ENCODE measurements at places on chromosomes 2 and 18. TPM values are rescaled to one million over a fixed set of nuclear protein-coding genes. Genes with fewer than 3 reads are reported as not detected.
A peak's percentile ranks its signal among the peaks of the same experiment; 100 is the strongest.

GRCh38 chr2:129623783-129624182, 355.7 kb upstream of the RAB6C start:
- no peaks in the 10 kb centered on the region for H3K4me1 ChIP-seq
- no peak overlapping the region for H3K4me3 ChIP-seq
- no peak for DNase-seq
- no peaks in the 10 kb centered on the region for H3K36me3 ChIP-seq
- H3K27me3 ChIP-seq = peaks cover 22% of the 10 kb centered on the region

GRCh38 chr2:85275984-85276540, 51.7 kb downstream of the TGOLN2 start:
- no peak overlapping the region for H3K4me3 ChIP-seq
- peak overlapping the region; percentile 38 for H3K27ac ChIP-seq
- no peak for DNase-seq
- no peaks in the 10 kb centered on the region for H3K27me3 ChIP-seq
- peaks cover 57% of the 10 kb centered on the region for H3K4me1 ChIP-seq

- no peak for DNase-seq
- no peak overlapping the region for H3K4me3 ChIP-seq
- H3K27me3 ChIP-seq = peaks cover 7% of the 10 kb centered on the region
- no peak overlapping the region for H3K27ac ChIP-seq
Observed at GRCh38 chr2:143190431-143190830, 61.2 kb downstream of the ARHGAP15 start.

KYNU gene
- total RNA-seq = 0.20 TPM

TPO gene
- total RNA-seq = not detected

C2orf72 gene
- 0.77 TPM for total RNA-seq

CTLA4 gene
- total RNA-seq = not detected

COMMD1 gene
- total RNA-seq = 40.3 TPM
